Left lung (tissue), 14 donors: ENCODE measurements at places on chromosomes 1 and 21. TPM values are rescaled to one million over a fixed set of nuclear protein-coding genes. Genes with fewer than 3 reads are reported as not detected.

DNA sequence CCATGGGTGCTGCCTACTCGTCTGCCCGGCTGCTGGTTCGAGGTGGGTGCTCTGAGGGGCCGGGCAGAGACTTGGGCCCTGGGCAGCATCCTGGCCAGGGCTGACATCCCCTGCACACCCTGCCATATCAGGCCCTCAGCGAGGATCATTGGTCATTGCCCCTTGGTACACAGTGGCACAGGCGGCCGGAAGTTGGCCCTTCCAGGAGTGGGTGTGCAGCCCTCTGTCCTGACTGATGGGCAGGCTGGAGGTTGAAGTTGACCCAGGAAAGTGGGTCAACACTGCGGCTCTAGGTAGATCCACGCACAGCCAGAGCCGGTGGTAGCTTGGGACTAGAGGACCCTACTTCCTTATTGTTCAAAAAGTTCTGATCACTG, 72.9 kb downstream of the TRIM11 start:
- no peak for DNase-seq
- H3K36me3 ChIP-seq: no peaks in the 10 kb centered on the region
- no peaks in the 10 kb centered on the region for H3K27me3 ChIP-seq
- no peak overlapping the region for H3K4me3 ChIP-seq
- no peak overlapping the region for H3K27ac ChIP-seq

GRCh38 chr1:162235241-162235800, 141.3 kb downstream of the SPATA46 start:
- H3K36me3 ChIP-seq: no peaks in the 10 kb centered on the region
- DNase-seq: no peak
- peak overlapping the region; percentile 29 for H3K27ac ChIP-seq
- no peak overlapping the region for H3K4me3 ChIP-seq
- H3K4me1 ChIP-seq: peaks cover 33% of the 10 kb centered on the region
- no peaks in the 10 kb centered on the region for H3K27me3 ChIP-seq

The SHISA4 gene
- polyA plus RNA-seq: 18.6 TPM

DNA sequence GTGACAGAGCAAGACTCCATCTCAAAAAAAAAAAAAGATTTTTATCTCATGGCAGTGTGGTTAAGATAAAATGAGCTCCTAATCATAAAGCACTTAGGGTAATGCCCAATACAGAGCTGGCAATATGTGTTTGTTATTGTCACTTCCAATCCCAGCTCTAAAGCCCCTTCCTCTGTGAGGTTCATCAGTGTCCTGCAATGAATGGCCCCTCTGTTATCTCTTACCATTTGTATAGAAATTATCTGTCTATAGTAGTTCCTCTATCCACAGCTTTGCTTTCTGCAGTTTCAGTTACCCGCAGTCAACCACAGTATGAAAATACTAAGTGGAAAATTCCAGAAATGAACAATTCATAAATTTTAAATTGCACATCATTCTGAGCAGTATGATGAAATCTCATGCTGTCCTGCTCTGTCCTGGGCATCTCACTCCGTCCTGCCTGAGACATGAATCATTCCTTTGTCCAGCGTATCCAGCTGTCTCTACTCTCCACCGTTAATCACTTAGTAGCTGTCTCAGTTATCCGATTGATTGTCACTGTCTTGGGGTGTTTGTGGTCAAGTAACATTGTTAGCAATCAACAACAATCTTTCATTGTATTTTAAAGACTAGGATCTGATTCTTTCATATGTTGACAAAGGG, 50.2 kb upstream of the DNAH14 start:
- H3K27ac ChIP-seq: no peak overlapping the region
- H3K27me3 ChIP-seq: no peaks in the 10 kb centered on the region
- no peaks in the 10 kb centered on the region for H3K36me3 ChIP-seq
- H3K4me3 ChIP-seq: no peak overlapping the region
- DNase-seq: no peak
- H3K4me1 ChIP-seq: no peaks in the 10 kb centered on the region

The S100A12 gene
- polyA plus RNA-seq: 3.5 TPM

DNA sequence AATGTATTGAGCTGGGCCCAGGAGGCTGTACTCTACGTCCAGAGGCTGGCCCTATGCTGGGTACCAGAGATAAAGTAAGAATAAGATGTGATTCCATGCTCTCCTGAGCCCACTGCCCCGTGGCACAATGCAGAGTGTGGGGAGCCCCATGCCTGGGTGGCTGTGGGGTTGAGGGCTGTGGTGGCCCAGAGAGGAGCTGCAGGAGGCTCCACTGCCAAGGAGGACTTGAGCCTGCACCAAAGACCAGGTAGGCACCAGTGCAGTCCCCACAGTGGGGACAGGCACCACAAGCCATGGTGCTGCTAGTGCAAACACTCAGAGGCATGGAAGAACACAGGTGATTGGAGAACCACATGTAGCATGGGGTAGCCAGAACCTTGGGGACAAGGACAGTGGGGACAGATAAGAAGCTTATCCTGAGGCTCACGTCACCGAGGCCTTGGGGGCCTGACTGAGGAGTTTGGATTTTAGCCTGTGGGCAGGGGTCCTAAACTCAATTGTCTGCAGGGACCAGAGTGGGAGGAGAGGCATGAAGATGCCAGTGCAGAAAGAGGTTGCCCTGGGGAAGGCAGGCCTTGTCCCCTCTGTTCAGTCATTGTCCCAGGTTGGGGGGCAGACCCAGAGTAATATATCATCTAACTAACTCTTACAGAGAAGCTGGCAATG, 21.9 kb upstream of the EPS8L3 start:
- H3K36me3 ChIP-seq: no peaks in the 10 kb centered on the region
- H3K27ac ChIP-seq: no peak overlapping the region
- H3K27me3 ChIP-seq: no peaks in the 10 kb centered on the region
- no peak overlapping the region for H3K4me3 ChIP-seq
- peaks cover 8% of the 10 kb centered on the region for H3K4me1 ChIP-seq

The SH3BGR gene
- 3.9 TPM for polyA plus RNA-seq

The ZNF593OS gene
- 2.2 TPM for polyA plus RNA-seq

DNA sequence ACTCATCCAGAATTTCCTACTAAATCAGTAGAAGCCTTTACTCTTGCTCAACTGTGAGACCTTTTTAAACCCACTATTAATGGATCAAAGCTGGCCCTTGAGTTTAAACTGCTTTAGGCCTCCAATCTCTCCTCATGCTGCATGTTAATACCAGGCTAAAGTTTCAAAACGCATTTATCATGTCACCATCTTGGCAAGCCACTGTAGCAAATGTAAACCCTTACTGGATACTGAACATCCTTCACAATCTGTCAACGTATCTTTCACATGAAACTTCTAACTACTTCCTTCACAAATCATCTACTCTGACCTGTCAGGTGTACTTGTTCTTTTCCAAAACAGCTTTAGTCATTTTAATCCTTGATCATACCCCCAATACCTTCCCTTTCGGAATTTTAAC, 3.0 kb downstream of the PAXBP1 start:
- H3K27ac ChIP-seq: no peak overlapping the region
- no peak for DNase-seq
- peaks cover 9% of the 10 kb centered on the region for H3K36me3 ChIP-seq
- peaks cover 11% of the 10 kb centered on the region for H3K4me1 ChIP-seq
- H3K27me3 ChIP-seq: no peaks in the 10 kb centered on the region
- H3K4me3 ChIP-seq: no peak overlapping the region
